T1000 (cell line): ENCODE measurements at places on chromosomes 1 and 21.

DNA sequence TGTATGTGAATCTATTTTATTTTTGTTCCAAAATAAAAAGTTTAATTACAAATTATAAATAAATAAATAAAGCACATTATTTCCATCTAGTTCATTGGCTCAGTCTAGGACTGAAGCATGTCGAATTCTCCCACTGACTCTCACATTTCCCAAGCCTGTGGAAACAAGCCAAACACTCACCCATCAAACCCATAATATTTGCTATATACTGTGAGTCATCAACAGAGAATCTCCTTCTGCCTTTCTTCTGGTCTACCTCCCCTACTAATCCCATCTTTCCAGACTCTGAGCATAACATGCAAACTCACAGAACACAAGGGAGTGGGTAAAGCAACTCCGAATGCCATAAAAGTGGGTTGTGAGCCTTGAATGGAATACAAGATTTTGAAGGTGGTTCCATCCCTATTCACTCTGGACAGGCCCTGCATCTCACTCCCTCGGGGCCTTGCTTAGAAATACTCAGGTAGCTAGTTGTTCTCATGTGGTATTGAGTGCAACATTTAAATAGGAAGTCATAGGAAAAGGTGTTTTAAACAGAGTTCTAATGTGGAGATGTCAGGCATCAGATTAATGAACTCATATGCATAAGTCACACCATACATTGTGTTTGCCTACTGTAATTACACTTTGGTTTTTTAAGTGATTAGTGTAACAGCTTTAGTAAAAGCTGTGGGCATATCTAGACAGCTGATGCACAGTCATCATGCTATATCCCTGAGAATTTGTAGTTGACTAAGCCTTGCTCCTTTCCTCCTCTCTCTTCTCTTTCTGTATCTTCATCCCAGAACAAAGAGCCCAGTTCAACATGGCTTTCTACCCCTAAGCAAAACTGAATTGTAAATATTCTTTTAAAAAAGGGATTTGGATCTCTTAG lies 47.0 kb downstream of the F5 start:
- peak; percentile 31 for DNase-seq

DNA sequence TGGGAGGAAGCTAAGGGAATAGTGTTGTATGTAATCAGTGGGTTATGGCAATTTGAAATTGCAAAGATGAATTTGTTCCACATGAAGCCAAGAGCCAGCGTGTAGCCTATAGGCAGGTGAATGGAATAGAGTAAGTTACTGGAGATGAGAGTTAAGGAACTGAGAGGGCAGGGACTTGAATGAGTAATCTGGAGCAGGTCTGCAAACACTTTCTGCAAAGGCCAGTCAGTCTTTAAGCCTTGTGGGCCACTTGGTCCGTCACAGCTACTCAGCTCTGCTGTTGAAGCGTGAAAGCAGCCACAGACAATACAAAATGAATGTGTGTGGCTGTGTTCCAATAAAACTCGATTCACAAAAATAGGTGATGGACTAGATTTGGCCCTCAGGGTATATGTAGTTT lies 29.2 kb downstream of the SZT2 start:
- no peak for DNase-seq

DNA sequence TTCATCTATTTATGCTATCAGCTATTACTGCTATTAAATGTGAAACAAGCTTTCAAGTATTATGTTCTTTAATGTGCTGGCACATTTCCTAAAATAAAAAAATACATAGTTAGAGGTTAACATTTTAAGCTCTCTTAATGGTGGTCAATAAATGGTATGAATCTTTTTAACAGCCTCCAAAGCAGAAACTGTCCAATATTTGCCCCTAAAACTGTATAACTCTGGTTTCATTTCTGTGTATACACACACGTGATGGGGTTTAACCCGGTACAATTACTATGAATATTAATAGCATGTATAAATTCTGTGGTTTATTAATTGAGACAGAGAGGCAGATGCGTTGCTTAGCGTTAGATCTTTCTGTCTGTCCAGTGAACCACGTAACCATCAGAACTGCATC lies 2.2 kb downstream of the ESRRG start:
- DNase-seq, result no peak

- peak; percentile 43 for DNase-seq
These were observed 20.0 kb upstream of the ZNF326 start for GRCh38 chr1:89974696-89975470.

DNA sequence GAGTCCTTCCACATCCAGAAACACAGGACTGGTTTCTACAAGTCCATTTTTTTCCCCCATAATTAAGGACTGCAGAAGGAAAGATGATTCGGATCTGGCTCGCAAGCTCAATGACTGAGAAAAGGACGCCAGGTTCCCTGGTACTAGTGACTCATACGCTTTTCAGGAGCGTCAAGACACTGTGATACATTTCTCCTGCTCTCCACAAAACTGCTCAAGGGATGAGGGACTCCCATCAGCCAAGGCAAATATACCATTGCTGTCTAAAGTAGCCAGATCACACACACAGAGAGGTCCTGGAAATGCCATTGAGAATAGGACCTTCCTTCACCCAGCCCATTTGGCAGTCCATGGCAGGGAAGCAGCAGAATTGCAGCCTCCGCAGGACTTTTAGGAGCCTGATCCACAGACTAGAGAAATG lies 253.6 kb upstream of the IRF2BP2 start:
- no peak for DNase-seq

DNA sequence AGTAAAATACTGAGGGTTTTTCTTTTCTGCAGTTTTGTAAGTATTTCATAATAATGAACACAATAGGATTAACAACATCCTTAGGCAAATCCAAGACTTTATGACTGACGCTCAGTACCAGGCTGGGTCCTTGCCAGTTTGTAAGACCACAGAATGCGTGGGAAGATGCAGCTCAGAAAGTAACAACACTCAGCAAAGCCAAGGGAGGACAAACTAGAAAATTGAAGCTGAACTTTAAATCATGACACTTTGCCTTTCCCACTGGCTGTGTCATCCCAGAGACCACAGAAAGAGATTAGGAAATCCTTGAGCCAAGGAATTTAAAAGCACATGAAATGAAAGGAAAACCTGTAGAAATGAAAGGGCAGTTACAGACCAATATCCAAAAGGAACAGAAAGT lies 426.3 kb upstream of the CHRM3 start:
- peak; percentile 16 for DNase-seq

DNA sequence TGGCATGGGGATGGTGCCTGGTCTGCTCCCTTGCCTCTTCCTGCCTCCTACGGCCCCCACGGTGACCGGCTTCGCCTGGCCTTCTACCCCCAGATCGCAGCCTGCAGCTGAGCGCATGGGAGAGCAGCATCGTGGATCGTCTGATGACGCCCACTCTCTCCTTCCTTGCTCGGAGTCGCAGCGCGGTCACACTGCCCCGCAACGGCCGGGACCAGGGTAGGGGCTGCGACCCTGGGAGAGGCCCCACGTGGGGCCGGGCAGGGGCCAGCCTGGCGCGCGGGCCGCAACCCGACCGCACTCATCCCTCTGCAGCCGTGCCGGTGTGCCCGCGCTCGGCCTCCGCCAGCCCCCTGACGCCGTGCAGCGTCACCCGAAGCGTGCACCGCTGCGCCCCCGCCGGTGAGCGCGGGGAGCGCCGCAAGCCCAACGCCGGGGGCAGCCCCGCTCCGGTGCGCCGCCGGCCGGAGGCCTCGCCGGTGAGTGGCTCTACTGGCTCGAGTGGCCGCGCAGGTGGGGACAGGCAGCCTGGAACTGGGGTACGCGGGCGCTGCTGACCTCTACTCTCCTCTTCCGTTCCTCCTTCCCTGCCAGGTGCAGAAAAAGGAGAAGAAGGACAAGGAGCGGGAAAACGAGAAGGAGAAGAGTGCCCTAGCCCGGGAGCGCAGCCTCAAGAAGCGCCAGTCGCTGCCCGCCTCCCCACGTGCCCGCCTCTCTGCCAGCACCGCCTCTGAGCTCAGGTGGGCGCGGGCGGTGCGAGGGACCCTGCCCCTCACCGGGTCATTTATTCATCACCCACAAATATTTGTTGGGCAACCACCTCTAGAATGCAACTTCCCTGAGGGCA lies 20.4 kb downstream of the MAP7D1 start:
- DNase-seq, result no peak

- no peak for DNase-seq
These were observed 86.2 kb downstream of the UBR4 start for GRCh38 chr1:19123837-19124236.

- no peak for DNase-seq
These were observed 43.5 kb downstream of the TGFB2 start for GRCh38 chr1:218388591-218388990.

DNA sequence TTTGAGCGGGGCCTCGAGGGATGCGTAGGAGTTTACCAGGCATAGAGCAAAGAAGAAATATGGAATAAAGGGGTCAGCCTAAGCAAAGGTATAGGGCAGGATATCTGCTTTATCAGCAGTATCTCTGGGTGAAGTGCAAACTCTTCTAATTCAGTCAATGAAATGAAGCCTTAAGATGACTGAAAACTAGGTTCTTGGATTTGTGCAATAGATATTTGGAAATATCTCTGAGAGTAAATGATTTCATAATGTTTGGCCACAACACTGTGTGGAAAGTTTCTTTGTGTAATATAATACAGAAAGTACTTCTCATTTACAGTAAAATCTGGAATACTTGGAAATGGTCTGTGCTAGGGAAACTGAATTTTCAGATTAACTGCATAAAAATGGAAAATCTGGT lies 26.1 kb downstream of the KCNJ15 start:
- no peak for DNase-seq

DNA sequence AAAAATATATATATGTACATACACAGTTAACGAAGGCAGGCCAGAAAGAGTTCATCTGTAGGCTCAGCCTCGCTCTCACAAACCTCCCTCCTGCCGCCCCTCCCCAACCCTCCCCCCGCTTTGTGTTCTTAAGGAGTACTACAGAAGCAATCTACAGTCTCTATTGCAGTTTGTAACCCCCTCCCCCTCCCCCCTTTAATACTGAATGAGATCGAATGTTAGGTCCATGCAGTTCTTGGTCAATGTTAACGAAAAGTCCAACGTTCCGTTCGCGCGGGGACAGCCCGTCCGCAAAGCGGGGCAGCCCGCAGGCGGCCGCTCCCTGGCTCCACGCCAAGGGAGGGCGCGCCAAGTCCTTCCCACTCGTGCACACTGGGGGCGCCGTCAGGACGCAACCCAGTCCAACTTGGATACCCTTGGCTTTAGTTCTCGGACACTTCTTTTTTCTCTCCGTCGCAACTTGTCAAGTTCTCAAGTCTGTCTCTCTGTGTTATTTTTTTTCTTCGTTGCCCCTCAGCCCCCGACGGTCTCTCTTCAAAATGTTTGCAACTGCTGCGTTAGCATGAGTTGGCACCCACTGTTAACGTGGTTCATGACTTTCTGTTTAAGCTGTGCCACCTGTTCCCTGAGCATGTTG lies 2.2 kb downstream of the JUN start:
- no peak for DNase-seq

GRCh38 chr1:25815208-25816111 lies 4.3 kb upstream of the MTFR1L start:
- DNase-seq, result no peak

DNA sequence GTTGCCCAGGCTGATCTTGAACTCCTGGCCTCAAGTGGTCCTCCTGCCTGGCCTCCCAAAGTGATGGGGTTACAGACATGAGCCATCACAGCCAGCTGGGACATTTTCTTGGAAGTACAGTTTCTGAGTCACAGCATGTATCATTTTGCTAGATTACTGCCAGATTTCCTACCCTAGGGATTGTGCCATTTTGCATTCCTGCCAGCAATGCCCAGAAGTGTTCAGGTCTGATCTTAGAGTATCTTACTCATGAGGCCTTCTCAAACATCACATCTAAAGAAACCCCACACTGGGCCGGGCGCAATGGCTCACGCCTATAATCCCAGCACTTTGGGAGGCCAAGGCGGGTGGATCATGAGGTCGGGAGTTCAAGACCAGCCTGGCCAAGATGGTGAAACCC lies 10.2 kb downstream of the BMP8A start:
- DNase-seq, result no peak

GRCh38 chr1:220825819-220826551 lies 39.3 kb downstream of the MTARC1 start:
- DNase-seq, result no peak

GRCh38 chr1:29671446-29672356 lies 435.4 kb downstream of the PTPRU start:
- DNase-seq, result no peak

- no peak for DNase-seq
These were observed 173.7 kb downstream of the GABPA start for GRCh38 chr21:25908495-25908894.

- DNase-seq, result no peak
These were observed 47.3 kb upstream of the POU3F1 start for GRCh38 chr1:38093569-38094520.

DNA sequence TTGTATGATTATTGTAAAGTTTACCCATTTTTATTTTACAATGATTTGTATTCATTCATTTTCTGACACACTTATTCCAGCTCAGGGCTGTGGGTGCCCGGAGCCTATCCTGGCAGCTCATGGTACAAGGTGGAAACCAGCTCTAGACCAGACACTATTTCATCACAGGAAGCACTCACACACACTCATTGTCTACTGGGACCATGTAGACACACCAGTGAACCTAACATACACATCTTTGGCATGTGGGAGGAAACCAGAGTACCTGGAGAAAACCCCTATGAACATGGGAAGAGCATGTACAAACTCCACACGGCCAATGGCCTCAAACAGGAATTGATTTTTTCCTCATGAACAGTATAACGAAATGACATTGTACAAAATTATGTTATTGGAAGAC lies 2.4 kb downstream of the DTL start:
- no peak for DNase-seq

DNA sequence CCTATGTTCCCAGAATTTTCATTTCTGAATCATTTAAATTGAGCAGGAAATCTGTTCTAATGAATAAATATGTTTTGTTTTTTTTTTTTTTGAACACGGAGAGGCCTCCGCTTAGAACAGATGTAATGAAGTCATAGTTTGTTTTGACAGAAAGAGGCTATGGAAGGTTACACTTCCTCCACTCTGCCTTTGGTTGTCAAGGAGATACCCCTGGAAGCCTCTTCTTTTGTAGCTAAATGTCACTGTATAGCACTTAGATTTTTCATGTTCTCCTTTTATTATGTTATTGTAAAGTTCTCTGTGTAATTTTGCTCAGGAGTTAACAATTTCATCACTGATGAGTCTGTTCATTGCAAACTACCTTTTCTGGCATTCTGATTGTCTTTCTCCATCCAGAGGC lies 22.7 kb upstream of the GNG12 start:
- DNase-seq, result no peak

DNA sequence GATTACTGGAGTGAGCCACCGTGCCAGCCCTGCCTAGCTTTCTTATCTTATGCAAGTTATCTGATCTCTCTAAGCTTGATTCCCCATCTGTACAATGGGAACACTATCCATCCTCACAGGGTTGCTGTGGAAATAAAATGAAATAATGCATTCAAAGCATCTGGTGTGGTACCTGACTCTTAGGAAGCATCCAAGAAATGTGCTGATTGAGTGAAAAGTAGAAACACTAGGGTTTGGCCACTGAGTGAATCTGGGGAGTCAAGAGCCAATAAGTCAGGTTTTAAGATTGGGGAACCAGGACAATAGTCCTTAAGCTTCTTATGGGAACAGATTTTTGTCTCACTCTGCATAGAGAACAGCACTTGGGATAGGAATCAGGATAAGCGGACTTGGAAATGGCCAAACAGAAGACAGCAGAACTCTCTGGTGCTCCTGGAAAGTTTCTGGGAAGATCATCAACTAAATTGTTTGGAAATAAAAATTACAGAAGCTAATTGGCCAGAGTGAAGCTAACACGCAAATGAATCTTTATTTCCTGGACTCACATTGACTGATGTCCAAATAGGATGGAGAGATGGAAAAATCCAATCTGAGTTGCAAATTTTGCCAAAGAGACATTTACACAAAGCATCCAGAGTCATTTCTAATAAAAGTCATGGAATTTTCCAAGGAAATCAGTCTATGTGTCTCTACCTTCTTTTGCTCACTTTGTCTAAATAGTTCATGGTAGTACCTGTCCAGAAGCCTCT lies 3.3 kb downstream of the PAFAH2 start:
- DNase-seq, result no peak
